ENCODE measurements at places on chromosomes 7 and 10. TPM values are rescaled to one million over a fixed set of nuclear protein-coding genes. Genes with fewer than 3 reads are reported as not detected.

RARRES2 gene
- total RNA-seq: 5.0 TPM

OR13A1 gene
- not detected for total RNA-seq

- peak; percentile 13 for DNase-seq
Measured at GRCh38 chr7:146423446-146423845, 306.8 kb downstream of the CNTNAP2 start.

- DNase-seq: no peak
Measured at GRCh38 chr10:131430716-131431412, 119.3 kb upstream of the TCERG1L start.

DNA sequence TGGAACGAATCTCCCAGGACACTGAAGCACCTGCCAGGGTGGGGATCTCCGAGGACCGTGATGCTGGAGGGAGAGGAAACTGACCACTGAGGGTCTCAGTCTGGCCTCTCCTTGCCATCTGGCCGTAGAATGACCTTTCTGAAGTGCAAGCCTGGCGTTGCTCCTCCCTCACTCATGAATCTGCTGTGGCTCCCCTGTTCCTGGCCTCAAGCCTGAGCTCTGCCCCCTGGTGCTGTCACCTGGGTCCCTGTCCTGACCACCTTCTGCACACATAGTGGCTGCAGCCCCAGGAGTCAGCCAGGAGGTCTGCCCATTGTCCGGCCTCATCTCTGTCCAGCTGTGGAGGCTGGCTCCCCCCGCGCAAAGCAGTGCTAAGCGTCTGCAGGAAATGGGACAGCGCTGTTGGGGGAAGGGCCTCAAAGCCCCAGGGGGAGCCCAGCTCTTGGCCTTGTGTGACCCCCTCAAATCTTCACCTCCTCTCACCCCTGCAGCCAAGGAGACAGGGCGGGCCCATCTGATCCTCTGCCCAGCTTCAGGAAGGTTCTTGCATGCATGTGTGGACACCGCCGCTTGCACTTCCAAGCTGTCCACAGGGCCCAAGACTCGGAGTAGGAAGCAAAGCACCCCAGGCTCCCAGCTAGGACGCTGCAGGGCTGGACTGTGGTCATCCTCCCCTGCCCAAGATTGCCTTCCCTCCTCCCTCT, 65.7 kb downstream of the MYL10 start:
- no peak for DNase-seq

DNA sequence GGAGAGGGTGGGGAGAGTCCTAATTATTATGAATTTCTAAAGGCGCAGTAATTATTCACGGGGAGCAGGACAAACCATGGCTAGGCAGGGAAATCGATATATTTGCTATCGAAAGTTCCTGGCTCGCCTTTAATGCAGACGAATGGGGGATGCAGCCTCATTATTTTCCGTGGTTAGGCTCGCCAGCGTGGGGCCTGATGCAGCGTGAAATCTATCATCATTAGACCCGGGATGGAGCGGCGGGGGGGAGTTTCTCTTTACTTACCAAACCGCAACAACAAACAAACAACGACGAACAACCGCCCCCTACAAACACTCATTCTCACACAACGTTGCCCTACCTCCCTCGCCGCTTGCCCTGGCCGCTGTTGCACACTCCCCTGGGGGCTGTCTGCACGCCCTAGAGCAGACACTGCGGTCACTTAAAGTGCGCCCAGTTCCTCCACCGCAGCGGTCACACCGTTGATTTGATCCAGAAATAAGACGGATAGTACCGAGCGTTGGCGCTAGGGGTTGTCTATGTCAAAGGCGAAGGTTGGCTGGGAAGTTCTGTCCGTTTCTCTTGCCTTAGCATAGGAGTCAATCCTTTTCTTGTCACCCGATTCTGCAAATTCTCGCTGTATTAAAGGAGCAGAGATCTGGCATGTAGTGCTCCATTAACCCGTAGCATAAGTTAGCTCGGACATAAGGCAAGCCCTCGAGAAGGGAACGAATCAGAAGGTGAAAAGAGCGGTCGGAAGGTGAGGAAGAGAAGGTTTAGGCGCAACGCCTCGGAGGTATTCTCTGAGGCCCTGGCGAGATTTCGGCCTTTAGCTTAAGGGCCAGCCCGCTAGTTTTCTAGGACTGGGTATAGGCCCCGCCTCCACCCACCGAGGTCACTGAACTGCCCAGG, 10.4 kb downstream of the NXPH1 start:
- DNase-seq: peak; percentile 70

GRCh38 chr7:28977881-28978280, 19.8 kb upstream of the TRIL start:
- no peak for DNase-seq

All from G401 (cell line).